Cardiac muscle cell (in vitro differentiated cells and primary cell): ENCODE measurements at places on chromosomes 4 and X.

DNA sequence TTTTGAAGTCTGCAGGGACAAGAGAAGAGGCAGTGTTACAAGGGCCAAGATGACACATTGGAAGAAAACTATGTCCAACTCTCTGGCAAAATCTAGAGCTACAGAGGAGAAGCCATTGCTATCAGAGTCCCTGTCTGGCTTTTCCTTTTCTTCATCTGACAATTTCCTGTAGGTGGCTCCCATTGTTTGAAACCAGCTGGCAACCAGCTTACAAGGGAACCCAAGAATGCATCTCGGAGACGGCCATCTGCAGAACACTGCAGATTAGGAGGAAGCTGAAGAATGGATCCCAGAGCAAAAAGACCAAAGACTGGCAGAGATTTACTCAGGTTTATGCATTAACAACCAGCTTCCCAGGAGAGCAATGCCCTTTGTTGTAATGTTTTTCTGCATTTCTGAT lies 216.2 kb upstream of the CTSO start:
- H3K27me3 ChIP-seq = no peaks in the 10 kb centered on the region
- no peaks in the 10 kb centered on the region for H3K36me3 ChIP-seq
- H3K4me3 ChIP-seq = no peak overlapping the region
- DNase-seq = no peak
- no peaks in the 10 kb centered on the region for H3K4me1 ChIP-seq
- no peak overlapping the region for H3K27ac ChIP-seq

DNA sequence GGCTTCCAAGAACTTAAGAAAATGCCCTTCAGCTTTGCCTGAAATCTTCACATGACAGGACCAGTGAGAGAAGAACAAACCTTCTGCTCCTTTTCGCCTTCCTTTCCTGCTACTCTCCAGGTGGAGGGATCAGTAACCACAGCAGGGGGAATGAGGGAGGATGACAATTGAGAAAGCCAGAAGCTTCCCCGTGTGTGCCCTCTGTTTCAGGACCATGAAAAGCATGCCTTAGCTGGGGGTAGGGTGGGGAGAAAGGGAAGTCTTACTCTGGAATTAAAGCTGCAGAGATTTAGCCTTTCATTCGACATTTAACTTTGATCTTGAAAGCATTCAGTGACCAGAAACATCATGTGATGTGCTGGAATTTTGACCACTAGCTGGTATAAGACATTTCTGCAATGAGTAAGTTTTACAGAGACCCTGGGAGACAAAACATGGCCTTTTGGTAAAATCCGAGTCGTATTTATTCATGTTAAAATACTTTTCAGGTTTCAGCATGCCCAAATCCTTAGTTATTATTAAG lies 10.6 kb upstream of the PUDP start:
- no peak overlapping the region for H3K27ac ChIP-seq
- no peak overlapping the region for H3K4me3 ChIP-seq
- H3K36me3 ChIP-seq = no peaks in the 10 kb centered on the region
- DNase-seq = no peak
- H3K27me3 ChIP-seq = no peaks in the 10 kb centered on the region
- H3K4me1 ChIP-seq = no peaks in the 10 kb centered on the region

- peaks cover 52% of the 10 kb centered on the region for H3K36me3 ChIP-seq
- H3K27ac ChIP-seq = no peak overlapping the region
- DNase-seq = no peak
- H3K27me3 ChIP-seq = no peaks in the 10 kb centered on the region
- H3K4me1 ChIP-seq = no peaks in the 10 kb centered on the region
These were observed 28.7 kb downstream of the S100G start for GRCh38 chrX:16678689-16679088.

DNA sequence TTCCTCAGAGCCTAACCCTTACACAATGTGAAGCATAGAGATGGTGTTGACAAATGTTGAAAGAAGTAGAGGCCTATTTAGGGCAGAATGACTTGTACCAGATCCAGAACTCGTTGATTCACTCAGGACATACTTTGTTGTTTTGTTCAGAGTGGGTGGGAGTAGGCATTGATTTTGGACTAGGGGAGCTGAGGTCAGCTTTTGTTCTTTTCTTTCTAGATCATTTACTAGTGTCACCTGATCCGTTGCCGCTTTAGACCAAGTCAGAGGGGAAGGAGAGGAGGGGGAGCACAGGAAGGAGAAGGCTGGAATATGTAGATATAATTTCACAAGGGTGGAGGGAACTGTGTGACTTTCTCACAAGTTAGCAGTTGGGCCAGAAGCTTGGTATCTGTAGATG lies 282.4 kb upstream of the GPC4 start:
- H3K4me3 ChIP-seq = no peak overlapping the region
- DNase-seq = peak; percentile 6
- H3K36me3 ChIP-seq = no peaks in the 10 kb centered on the region
- no peaks in the 10 kb centered on the region for H3K27me3 ChIP-seq
- H3K27ac ChIP-seq = no peak overlapping the region

DNA sequence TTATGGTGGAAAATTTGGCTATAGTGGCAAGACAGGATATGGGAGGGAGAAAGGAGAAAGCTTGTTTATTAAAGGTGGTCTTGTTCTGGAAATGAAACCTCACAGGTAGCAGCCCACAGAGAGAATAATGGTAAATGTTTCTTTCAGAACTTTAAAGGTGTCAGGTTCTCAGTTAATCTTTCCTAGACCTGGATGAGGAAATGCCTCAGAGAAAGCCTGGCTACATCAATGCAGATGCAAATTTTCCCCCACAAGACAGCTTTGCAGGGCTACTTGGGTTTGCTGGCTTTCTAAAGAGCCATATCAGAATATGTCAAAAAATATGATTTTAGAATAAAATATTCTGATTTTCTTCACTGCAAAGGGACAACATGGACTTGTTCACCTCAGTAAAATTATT lies 715.0 kb downstream of the FAM133A start:
- H3K27me3 ChIP-seq = no peaks in the 10 kb centered on the region
- H3K27ac ChIP-seq = no peak overlapping the region
- no peak overlapping the region for H3K4me3 ChIP-seq
- no peak for DNase-seq
- no peaks in the 10 kb centered on the region for H3K4me1 ChIP-seq
- no peaks in the 10 kb centered on the region for H3K36me3 ChIP-seq

DNA sequence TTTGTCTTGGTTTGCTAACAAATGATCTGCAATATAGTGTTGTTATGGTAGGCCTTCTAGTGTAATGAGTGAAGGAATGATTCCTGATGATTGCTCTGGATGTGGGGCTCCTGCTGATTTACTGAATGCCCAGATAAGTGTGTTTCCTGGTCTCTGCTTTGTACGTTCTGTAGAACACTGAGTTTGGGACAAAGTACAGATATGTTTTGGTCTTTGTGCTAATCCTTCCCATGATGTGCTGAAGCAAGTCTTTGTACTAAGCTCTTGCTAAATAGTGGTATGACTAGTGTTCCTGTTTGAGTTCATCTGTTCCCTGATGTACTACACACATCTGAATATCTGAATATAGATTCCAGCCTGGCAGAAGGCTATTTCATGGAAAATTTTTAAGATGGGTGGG lies 36.9 kb upstream of the XIAP start:
- no peak overlapping the region for H3K27ac ChIP-seq
- no peaks in the 10 kb centered on the region for H3K36me3 ChIP-seq
- no peaks in the 10 kb centered on the region for H3K4me1 ChIP-seq
- H3K4me3 ChIP-seq = no peak overlapping the region
- no peaks in the 10 kb centered on the region for H3K27me3 ChIP-seq

- H3K36me3 ChIP-seq = no peaks in the 10 kb centered on the region
- H3K27ac ChIP-seq = no peak overlapping the region
- DNase-seq = no peak
- H3K27me3 ChIP-seq = no peaks in the 10 kb centered on the region
- H3K4me1 ChIP-seq = peaks cover 3% of the 10 kb centered on the region
These were observed 88.7 kb downstream of the SLC16A2 start for GRCh38 chrX:74509989-74510388.

GRCh38 chr4:150329373-150329772 lies 251.1 kb downstream of the DCLK2 start:
- H3K27me3 ChIP-seq = no peaks in the 10 kb centered on the region
- H3K4me1 ChIP-seq = no peaks in the 10 kb centered on the region
- H3K4me3 ChIP-seq = no peak overlapping the region
- DNase-seq = no peak
- no peaks in the 10 kb centered on the region for H3K36me3 ChIP-seq

GRCh38 chrX:15127010-15127409 lies 142.9 kb downstream of the ASB9 start:
- H3K4me1 ChIP-seq = no peaks in the 10 kb centered on the region
- no peaks in the 10 kb centered on the region for H3K36me3 ChIP-seq
- H3K4me3 ChIP-seq = no peak overlapping the region
- no peaks in the 10 kb centered on the region for H3K27me3 ChIP-seq

- H3K4me3 ChIP-seq = no peak overlapping the region
- no peaks in the 10 kb centered on the region for H3K27me3 ChIP-seq
- no peak for DNase-seq
- no peaks in the 10 kb centered on the region for H3K4me1 ChIP-seq
These were observed 124.2 kb upstream of the RBPJ start for GRCh38 chr4:26196567-26196966.

DNA sequence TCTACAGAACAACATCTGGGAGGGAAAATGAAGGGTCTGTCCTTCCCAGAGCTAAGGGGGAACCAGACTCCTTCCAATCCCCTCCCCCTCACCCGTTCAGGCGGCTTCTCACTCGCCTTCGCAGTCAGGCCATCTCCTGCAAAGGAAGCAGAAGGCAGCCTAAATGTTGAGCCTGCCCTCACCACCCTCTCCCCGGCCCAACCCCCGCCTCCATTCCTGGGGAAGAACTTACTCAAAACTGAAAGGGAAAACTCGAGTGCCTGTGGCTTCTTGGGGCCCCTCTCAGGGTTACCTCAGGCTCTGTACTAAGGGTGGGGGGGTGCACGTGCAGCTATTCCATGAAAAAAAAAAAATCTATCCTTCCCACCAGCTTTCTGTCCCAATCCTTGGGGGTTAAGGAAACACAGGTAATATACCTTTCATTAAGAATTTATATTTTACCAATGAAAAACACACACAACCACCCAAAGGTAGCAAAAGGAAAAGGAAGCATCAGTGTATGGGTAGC lies 2.4 kb downstream of the ZMYM3 start:
- H3K27ac ChIP-seq = no peak overlapping the region
- peaks cover 7% of the 10 kb centered on the region for H3K36me3 ChIP-seq
- no peak for DNase-seq
- H3K27me3 ChIP-seq = no peaks in the 10 kb centered on the region
- peaks cover 8% of the 10 kb centered on the region for H3K4me1 ChIP-seq

DNA sequence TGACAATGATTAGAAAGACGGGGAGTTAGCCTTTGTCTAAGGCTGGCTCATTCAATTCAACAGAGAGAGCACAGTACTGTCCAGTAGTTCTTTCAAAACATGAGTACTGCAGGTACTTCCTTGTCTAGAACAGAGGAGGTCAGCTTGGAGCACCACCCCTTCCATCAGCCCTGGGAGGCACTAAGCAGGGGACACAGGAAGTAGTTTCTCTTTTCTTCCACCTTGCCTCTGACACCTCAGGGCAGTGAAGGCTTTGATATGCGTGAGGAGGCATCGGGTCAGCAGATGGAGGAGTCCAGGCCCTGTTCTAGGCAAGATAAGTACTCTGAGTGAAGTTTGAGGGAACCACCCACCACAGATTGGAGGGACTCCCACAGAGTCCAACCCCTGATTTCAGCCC lies 33.1 kb downstream of the MAGEB10 start:
- no peaks in the 10 kb centered on the region for H3K4me1 ChIP-seq
- DNase-seq = no peak
- H3K27ac ChIP-seq = no peak overlapping the region
- no peaks in the 10 kb centered on the region for H3K36me3 ChIP-seq

- H3K27me3 ChIP-seq = no peaks in the 10 kb centered on the region
- no peak for DNase-seq
- H3K27ac ChIP-seq = no peak overlapping the region
These were observed 51.4 kb upstream of the PCDH18 start for GRCh38 chr4:137583671-137584070.

DNA sequence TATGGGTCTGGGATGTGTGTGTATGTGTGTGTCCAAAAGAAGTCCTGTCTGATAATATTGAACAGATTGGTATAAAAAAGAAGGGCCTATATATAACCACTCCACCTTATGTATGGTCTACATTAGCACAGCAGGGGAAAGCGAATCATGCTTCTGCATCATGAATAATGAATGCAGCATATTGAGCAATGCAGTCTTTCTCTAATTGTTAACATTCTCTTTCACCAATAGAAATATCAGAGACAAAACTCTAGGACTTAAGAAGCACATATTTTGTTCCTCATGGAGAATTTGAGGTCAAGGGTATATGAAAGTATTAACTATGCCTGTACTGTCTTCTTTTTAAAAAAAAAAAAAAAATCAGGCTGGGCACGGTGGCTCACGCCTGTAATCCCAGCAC lies 264.3 kb upstream of the NOCT start:
- H3K36me3 ChIP-seq = no peaks in the 10 kb centered on the region
- peaks cover 10% of the 10 kb centered on the region for H3K4me1 ChIP-seq
- no peak for DNase-seq
- H3K27me3 ChIP-seq = no peaks in the 10 kb centered on the region

DNA sequence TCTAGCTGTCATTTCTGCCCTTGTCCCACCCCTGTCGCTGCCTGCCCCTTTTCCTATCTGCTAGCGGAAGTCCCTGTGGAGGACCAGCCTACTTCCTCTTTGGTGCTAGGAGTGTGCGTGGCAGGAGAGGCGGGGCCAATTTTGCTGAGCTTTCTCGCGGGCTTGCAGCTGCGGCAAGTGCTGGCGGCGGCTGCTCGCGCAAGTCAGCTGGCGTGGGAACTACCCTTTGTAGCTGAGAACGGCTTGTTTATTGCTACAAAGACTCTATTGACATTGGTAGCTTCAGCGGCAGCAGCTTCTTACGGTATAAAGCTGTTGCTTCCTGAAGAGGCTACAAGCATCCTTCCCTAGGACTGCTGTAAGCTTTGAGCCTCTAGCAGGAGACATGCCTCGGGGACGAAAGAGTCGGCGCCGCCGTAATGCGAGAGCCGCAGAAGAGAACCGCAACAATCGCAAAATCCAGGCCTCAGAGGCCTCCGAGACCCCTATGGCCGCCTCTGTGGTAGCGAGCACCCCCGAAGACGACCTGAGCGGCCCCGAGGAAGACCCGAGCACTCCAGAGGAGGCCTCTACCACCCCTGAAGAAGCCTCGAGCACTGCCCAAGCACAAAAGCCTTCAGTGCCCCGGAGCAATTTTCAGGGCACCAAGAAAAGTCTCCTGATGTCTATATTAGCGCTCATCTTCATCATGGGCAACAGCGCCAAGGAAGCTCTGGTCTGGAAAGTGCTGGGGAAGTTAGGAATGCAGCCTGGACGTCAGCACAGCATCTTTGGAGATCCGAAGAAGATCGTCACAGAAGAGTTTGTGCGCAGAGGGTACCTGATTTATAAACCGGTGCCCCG lies at the start of gene MAGEH1:
MAGEH1 (plus strand) TSS at position 138 of the 843 bp plus-strand sequence; CDS start at position 386, 248 bp downstream.
- peak within 1 kb of the TSS; percentile 65 for H3K27ac ChIP-seq
- peak; percentile 86 for DNase-seq
- H3K4me1 ChIP-seq = no peaks in the 10 kb centered on the region
- peak within 1 kb of the TSS; percentile 56 for H3K4me3 ChIP-seq
- no peaks in the 10 kb centered on the region for H3K27me3 ChIP-seq
- H3K36me3 ChIP-seq = no peaks in the 10 kb centered on the region

DNA sequence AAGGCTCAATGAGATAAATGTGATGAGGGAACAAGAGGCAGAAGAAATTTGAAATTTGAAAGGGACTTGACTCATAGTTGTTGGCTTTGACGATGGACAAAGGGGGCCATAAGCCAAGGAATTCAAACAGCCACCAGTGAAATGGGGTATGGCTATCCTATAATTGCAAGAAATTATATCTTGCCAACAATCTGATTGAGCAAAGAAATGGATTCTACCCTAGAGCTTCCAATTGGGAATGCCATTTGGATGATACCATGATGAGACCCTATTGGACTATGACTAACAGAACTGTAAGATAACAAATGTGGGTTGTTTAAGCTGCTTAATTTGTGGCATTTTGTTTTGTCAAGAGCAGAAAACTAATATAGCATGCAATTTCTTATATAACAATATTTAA lies 270.1 kb upstream of the ARSJ start:
- H3K27ac ChIP-seq = no peak overlapping the region
- H3K36me3 ChIP-seq = no peaks in the 10 kb centered on the region
- H3K4me1 ChIP-seq = no peaks in the 10 kb centered on the region
- H3K27me3 ChIP-seq = no peaks in the 10 kb centered on the region
- no peak overlapping the region for H3K4me3 ChIP-seq
